Stimulated activated CD4-positive, alpha-beta T cell treated with anti-CD3 and anti-CD28 coated beads, Interleukin-4, amount 100 ng/mL, for 24 hours (primary cell): ENCODE measurements at places on chromosomes 1 and 21.

GRCh38 chr1:81702079-81702715 is 98.5 kb upstream of the ADGRL2 start:
- no peak for DNase-seq

- no peak for DNase-seq
Measured at GRCh38 chr1:245752561-245752960, 597.8 kb downstream of the KIF26B start.

GRCh38 chr1:226405411-226405988 is 2.4 kb downstream of the PARP1 start:
- no peak for DNase-seq

- peak; percentile 15 for DNase-seq
Measured at GRCh38 chr1:220803401-220804201, 16.9 kb downstream of the MTARC1 start.

- no peak for DNase-seq
Measured at GRCh38 chr1:30975217-30975616, 66.7 kb upstream of the SDC3 start.

- DNase-seq: no peak
Measured at GRCh38 chr1:117553471-117553870, 52.4 kb upstream of the TENT5C start.

GRCh38 chr1:27716262-27716895 is 9.4 kb upstream of the FAM76A start:
- DNase-seq: no peak

GRCh38 chr1:198771563-198772153 is 132.8 kb downstream of the PTPRC start:
- no peak for DNase-seq

DNA sequence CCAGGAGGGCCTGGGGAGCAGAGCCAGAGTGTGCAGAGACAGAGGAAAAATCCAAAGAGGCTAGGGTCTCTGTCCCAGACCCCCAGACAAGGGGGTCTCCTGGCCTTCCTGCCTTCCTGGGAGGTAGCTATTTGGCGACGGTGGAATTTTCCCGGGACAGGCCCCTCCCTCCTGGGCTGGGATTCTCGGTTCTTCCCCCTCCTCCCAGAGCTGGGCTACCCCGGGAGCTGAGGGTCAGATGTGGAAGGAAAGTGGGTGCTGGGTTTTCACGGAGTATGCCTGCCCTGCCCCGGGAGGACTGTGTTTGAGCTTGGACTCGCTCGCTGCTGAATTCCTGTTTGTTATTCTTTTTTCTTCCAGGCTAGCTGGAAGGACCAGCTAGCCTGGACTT is 759 bp downstream of the AMPD2 start:
- DNase-seq: no peak

GRCh38 chr1:193434319-193434718 is 247.9 kb upstream of the B3GALT2 start:
- DNase-seq: no peak

- DNase-seq: no peak
Measured at GRCh38 chr1:150320667-150320978, 710 bp upstream of the PRPF3 start.

DNA sequence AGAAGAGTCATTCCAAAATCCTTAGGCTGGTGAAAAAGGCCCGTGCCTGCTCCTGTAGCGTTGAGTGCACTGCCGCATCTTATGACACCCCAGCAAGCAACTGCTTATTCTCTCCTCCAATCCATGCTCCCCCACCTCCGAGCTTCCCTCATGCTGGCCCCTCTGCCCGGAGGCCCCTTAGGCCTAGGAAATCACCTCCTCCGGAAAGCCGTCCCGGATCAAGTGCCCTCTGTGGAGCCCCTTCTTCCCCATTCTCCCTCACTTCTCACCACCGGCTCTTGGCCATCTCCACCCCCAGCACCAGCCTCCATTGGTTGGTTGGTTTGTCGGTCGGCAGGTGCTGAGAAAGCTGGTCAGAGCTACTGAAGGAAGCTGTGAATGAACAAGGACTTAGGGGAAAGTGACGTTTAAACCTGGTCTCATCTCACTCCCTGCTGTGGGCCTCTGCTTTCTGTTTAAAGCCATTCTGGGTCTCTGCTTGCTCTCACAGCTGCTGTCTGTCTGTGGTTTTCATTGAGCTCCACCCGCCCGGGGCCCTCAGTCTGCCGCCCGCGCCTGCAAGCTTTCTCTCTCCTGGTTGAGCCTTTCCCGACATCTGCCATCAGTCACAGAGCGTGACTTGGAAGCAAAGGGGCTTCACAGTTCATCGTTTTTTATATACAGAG is 122.2 kb downstream of the KCNN3 start:
- peak; percentile 56 for DNase-seq

GRCh38 chr1:7752512-7753417 is 18.3 kb upstream of the VAMP3 start:
- DNase-seq: peak; percentile 56

- no peak for DNase-seq
Measured at GRCh38 chr1:230155021-230155420, 88.0 kb downstream of the GALNT2 start.

- no peak for DNase-seq
Measured at GRCh38 chr1:74772945-74773344, 40.0 kb downstream of the TYW3 start.

GRCh38 chr21:29298348-29299045 is at the start of gene BACH1:
TSS of gene BACH1 (plus strand) at chr21:29298922. CDS start at chr21:29321281, 22,359 bp downstream.
- DNase-seq: peak; percentile 86

GRCh38 chr21:31397515-31397926 is 53.5 kb upstream of the TIAM1 start:
- DNase-seq: no peak

DNA sequence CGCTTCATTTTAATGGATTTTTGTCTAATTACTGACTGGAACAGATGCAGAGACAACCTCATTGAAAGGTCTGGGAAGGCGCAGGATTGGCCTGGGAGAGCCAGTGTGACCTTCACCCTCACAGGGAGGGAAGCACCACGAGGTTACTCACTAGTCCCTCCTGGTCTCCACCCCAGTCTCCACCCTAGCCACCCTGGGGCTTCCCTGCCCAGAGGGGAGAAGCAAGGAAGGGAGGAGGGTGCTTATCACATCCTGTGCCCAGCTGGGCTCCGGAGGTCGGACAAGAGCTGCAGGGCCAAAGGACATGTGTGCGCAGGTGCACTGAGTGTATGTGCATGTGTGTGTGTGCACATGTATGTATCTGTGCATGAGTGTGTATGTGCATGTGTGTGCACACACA is 220.1 kb upstream of the VAMP3 start:
- DNase-seq: no peak

DNA sequence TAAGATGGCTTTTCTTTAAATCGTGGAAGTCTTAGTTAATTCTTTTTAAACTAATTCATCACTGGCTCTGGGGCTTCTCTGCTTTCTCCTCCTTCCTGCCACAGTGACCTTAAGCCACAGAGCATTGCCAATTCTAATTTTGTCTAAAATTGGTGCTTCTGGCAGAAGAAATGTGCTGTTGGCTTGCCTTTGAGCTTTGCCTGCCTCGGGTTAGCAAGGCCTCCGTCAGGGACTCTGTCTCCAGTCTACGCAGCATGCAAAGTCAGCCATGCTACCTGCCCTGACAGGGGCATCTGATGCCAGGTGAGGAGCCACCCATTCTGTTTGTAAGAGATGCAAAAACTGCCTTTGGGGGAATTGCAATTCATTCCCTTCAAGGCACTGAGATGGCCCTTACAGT is 25.2 kb downstream of the CLDN14 start:
- no peak for DNase-seq

DNA sequence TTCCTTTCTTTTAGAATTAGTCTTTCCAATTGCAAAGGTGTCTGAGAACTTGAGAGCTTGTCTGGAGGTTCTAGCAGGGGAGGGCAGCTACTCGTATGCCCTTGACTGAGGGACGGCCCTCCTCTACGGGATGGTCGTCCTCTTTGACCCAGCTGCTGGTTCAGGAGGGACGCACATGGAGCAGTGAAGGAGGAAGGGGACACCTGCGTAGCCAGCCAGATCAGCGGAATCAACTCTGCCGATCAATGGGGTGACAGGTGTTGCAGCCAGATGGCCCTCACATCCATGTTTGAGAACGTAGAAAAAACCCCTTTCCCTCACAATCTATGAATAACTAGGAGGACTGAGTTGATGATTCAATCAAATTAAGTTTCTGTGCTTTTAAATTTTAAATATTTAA is 15.7 kb upstream of the A3GALT2 start:
- no peak for DNase-seq
